ENCODE measurements at places on chromosomes 2 and 18.

DNA sequence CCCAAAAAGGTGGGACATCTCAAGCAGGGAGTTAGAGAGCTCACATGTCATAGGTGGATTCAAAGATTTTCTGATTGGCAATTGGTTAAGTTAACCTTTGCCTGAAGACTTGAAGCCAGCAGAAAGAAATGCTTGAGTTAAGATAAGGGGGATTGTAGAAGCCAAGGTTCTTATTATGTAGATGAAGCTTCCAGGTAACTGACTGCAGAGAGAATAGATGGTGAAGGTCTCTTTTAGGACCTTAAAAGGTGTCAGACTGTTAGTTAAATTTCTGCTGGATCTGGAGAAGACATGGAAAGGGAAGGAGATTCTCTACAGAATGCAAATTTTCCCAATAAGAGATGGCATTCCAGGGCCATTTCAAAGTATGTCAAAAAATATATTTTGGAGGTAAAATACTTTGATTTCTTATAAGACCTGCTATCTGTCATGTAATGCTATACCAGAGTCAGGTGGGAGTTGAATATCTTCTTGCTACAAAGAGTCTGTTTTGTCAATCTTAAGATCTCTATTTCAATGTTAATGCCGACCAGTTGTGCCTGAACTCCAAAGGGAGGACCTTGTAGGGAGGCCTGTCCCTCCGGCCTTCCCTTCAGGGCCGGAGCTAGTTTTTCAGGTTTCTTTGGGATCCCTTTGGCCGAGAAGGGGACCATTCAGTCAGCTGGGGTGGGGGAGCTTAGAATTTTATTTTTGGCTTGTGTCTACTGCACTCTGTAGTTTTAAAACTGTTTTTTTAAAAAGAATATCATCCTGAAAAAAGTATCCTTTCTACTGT, 280.6 kb downstream of the PTGR3 start:
- H3K4me3 ChIP-seq = no peak overlapping the region
- H3K27me3 ChIP-seq = no peaks in the 10 kb centered on the region
- H3K27ac ChIP-seq = no peak overlapping the region
- no peaks in the 10 kb centered on the region for H3K36me3 ChIP-seq
- no peaks in the 10 kb centered on the region for H3K4me1 ChIP-seq

GRCh38 chr2:74861531-74861930, 27.6 kb downstream of the HK2 start:
- no peak overlapping the region for H3K4me3 ChIP-seq
- H3K27me3 ChIP-seq = no peaks in the 10 kb centered on the region
- no peak for DNase-seq
- no peak overlapping the region for H3K27ac ChIP-seq

DNA sequence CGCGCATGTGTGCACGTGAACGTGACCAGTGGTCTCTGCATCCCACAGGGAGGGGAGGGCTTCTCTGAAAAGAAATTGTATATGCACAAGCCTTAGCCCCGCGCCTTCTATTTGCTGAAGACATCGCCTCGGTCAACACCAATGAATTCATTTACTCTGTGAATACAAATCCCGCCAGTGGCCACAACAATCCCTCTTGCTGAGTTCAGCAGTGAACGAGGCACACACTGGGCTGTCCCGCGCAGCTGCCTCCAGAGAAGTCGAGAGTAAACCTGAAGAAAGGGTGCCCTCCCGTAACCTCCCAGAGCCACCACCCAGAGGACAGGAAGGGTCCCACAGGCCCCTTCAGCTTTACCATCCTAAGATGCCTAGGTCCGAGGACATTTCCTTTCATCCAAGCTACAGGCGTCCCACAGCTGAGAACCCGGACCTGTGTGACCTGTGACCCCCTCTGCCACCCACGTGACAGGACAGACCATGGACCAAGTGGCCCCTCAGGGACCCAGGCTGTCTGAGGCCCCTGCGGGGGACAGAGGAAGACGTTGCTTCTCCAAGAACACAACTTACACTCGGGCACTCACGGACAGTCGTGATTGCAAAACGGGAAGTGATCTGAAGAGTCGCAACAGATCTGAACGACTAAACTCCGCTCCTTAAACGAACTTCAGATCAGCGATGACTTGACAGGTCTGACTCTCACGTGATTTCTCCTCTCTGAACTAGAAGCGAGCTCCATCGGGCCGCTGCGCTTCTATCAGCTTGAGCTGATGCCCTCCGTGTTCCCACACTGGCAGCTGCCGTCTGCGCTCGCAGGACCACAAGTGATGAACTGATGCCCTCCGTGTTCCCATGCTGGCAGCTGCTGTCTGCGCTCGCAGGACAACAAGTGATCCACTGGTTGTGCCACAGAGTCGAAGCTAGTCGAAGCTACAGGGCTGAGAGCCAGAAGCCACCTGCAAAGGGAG, 92.7 kb downstream of the ZNF516 start:
- DNase-seq = no peak
- no peaks in the 10 kb centered on the region for H3K27me3 ChIP-seq
- H3K27ac ChIP-seq = no peak overlapping the region
- no peaks in the 10 kb centered on the region for H3K36me3 ChIP-seq
- H3K4me3 ChIP-seq = no peak overlapping the region
- H3K4me1 ChIP-seq = 0 out of 2 replicates have a peak, but pooled peaks cover 5% of the 10 kb centered on the region

GRCh38 chr2:18987016-18987415, 371.4 kb downstream of the OSR1 start:
- H3K27me3 ChIP-seq = no peaks in the 10 kb centered on the region
- no peak overlapping the region for H3K4me3 ChIP-seq
- H3K4me1 ChIP-seq = no peaks in the 10 kb centered on the region
- DNase-seq = no peak
- no peaks in the 10 kb centered on the region for H3K36me3 ChIP-seq

DNA sequence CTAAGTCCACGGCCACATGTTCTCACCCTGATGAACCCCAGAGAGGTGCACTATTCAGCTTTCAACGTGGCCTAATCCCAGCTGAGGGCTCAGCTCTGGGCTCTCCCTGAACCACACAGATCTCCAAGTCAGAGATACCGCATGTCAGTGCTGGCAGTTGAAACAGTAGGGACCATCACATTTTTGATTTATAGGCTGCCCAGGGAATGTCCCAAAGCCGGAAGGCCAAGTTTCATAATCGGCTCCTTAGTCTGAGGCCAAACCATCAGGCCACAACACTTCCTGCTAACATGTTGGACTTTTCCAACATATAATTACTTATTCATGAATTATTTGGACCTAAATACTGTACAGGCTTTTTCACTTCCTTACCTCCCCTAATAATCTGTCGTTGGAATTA, 91.9 kb upstream of the KLHL29 start:
- no peaks in the 10 kb centered on the region for H3K4me1 ChIP-seq
- no peak for DNase-seq

DNA sequence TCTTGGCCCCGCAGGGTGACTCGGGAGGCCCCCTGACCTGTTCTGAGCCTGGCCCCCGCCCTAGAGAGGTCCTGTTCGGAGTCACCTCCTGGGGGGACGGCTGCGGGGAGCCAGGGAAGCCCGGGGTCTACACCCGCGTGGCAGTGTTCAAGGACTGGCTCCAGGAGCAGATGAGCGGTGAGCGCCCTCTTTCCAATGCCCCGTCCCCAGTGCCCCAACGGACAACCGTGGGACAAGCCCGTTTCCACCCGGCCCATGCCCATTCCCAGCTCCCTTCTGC, 2.6 kb upstream of the CHRND start:
- peak overlapping the region; percentile 38 for H3K4me3 ChIP-seq
- no peak for DNase-seq
- H3K4me1 ChIP-seq = peaks cover 6% of the 10 kb centered on the region
- no peaks in the 10 kb centered on the region for H3K27me3 ChIP-seq
- no peak overlapping the region for H3K27ac ChIP-seq
- no peaks in the 10 kb centered on the region for H3K36me3 ChIP-seq

DNA sequence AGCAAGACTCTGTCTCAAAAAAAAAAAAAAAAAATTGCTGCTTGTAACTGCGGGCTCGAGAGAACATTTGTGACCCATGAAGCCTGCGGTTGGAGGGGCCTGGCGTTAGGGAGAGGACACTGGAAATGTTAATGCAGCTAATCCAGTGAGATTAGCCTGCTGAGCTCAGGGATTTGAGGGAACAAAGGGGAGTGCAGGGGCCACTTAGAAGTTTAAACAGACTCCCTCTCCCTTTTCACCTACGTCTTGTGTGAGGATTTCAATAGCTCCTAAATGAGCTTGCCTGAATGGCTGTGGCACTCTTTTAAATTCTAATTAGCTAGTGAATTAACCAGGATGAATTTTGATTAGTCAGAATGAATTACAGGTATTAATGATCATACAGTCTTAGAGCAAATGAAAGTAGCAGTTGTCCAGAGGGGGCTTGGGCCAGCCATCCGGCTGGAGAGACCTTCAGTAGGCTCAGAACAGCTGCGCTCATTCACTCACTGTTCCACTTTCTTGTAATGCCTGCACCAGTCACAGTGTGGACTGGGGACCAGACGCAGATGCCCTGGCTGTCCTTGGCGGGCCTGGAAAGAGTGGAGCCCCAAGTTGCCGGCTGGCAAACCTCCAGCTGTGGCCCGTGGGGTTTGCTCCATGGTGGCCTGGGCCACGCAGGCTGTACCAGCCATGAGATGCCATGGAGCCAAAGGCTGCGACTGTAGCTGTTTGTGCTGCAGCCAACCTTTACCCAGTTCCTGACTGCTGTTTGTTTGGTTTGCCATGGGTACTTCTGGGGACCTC, 20.8 kb downstream of the LDLRAD4 start:
- H3K27ac ChIP-seq = no peak overlapping the region
- no peak for DNase-seq
- no peaks in the 10 kb centered on the region for H3K36me3 ChIP-seq
- H3K4me3 ChIP-seq = no peak overlapping the region

DNA sequence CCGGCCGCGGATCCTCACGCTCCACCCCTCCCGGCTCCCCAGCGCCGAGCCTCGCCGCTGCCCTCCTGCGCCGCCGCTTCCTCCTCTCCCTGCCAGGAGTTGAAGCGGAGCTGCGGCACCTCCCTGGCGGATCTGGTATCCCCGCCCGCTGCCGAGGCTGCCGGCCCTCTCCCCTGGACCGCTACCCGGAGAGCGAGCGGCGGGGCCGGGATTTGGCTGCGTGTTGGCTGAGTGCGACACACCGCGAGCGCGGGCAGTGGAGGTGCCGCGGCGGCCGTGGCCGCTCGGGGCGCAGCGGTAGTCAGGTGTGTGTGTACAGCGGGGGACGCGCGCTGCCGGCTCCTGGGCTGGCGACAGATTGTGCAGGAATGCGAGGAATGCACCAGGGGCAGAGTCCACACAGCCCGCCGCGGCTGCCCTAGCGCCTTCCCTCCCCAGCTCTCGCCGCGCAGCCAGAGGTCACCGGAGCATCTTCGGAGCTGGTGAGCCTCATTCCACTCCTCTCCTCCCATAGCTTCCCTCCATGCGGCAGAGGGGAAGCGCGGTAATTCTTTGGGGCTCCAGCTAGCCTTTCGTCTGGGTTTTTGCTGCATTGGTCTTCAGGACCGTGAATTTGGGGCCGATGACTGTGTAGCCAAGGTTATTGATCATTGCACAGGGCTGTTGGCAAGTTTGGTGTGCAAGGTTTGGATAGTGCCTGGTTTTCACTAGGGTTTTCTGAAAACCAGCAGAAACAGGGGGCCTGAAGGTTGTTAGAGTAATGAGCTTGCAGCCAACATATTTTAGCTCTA, 1.3 kb downstream of the PKP4 start:
- peak overlapping the region; percentile 79 for H3K27ac ChIP-seq
- no peaks in the 10 kb centered on the region for H3K27me3 ChIP-seq
- H3K36me3 ChIP-seq = no peaks in the 10 kb centered on the region
- no peak for DNase-seq
- peaks cover 32% of the 10 kb centered on the region for H3K4me1 ChIP-seq

- no peak overlapping the region for H3K27ac ChIP-seq
- no peaks in the 10 kb centered on the region for H3K36me3 ChIP-seq
- no peak for DNase-seq
- no peak overlapping the region for H3K4me3 ChIP-seq
- no peaks in the 10 kb centered on the region for H3K27me3 ChIP-seq
Observed at GRCh38 chr18:40464032-40464431, 1491.0 kb upstream of the PIK3C3 start.

DNA sequence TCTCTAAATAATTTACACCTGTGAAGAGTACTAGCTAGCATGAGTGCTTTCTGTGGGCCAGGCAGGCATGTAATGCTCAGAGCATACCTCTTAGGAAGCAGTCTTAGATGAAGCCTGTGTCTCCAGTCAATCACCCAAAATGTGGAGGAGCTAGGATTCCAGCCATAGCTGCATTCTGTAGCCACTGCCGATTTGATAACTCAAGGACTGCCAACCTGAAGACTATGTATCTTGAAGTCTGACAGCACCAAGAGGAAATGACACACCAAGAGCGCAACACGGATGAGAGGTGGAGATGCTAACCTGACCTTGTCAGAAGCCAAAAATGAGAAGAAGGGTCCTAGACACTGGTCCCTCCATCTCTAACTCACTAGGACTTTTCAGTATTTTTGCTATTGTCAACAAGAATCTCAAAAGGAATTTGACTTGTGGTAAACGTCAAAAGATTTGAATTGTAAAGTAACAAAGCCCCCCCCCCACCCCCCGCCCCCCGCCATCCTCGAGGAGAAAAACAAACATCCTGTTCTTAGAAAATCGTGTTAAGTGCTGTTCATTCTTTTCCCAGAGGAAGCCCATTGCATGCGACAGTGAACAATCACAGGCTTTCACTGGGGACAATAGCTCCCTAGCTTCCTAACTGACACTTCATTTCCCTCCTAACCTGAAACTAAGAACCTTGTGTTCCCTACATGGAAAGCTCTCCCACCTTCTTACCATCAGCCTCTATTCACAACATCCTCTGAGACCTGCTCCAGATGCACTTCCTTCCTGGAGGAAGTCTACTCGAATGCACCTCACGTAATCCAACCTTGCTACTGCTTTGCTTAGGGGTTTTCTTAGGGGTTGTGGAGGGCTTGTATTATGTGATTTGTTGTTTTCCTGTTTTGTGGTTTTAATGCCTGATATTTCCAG, 14.7 kb downstream of the CDC42EP3 start:
- H3K4me3 ChIP-seq = no peak overlapping the region
- H3K27ac ChIP-seq = no peak overlapping the region
- DNase-seq = no peak
- H3K27me3 ChIP-seq = no peaks in the 10 kb centered on the region
- no peaks in the 10 kb centered on the region for H3K36me3 ChIP-seq

DNA sequence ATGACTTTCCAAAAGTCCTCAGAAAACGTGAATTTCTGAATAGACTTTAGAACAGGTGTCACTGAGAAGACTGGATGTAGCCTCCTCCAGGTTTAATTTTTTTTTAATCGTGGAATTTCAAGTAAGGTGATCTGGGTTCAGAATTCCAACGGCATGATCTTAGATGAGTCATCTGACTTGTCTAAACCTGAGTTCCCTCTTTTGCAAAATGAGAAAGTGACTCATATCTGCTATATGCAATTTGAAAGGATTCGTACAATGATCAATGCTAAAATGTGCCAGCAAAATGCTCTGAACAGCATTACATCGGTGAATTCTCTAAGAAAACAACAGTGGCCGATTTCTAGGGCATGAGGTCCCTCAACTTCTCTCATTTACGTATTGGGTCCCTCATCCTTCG, 69.1 kb upstream of the ZNF516 start:
- H3K36me3 ChIP-seq = no peaks in the 10 kb centered on the region
- DNase-seq = no peak
- peaks cover 7% of the 10 kb centered on the region for H3K27me3 ChIP-seq
- H3K4me3 ChIP-seq = no peak overlapping the region
- no peak overlapping the region for H3K27ac ChIP-seq

- H3K36me3 ChIP-seq = no peaks in the 10 kb centered on the region
- H3K27me3 ChIP-seq = no peaks in the 10 kb centered on the region
- no peaks in the 10 kb centered on the region for H3K4me1 ChIP-seq
- no peak overlapping the region for H3K4me3 ChIP-seq
- no peak overlapping the region for H3K27ac ChIP-seq
Observed at GRCh38 chr2:28347596-28347995, 45.1 kb upstream of the FOSL2 start.

GRCh38 chr2:113370030-113370429, 67.5 kb upstream of the ZNG1B start:
- no peaks in the 10 kb centered on the region for H3K4me1 ChIP-seq
- no peaks in the 10 kb centered on the region for H3K27me3 ChIP-seq
- H3K4me3 ChIP-seq = no peak overlapping the region
- H3K27ac ChIP-seq = no peak overlapping the region
- no peak for DNase-seq
